Astrocyte of the hippocampus (primary cell): ENCODE measurements at places on chromosomes 7 and 10.
A peak's percentile ranks its signal among the peaks of the same experiment; 100 is the strongest.

DNA sequence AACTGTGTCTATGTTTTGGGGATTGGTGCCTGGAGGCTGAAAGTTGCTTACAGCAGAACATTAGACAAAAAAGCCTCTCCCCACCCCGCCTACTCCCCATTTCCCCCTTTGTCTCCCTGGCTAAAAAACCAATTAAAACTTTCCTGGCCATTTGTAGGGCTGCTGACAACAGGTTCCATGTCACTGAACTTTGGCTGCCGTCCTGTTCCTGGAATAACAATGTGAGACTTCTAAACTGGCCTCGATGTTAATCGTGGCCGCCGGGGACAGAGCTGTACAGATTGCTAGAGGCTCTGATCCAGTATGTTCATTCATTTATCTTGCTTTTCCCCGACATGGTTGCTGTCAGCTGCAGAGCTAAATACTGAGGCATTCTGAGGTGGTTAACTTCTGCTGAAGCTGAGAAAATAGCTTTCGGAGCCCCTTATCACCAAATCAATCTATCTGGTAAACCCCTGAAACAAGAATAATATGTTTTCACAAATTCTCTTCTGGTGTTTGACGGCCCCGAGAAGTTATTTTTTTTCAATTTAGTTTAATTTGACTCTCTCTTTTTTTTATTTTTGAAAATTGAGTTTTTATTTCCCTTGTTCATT, 271.6 kb downstream of the GFRA1 start:
- DNase-seq: peak; percentile 44

GRCh38 chr10:72175149-72175548, 40.7 kb upstream of the ANAPC16 start:
- peak; percentile 53 for DNase-seq

- no peak for DNase-seq
Measured at GRCh38 chr10:26858707-26859034, 2.1 kb downstream of the ABI1 start.

GRCh38 chr10:43190775-43191174, 52.5 kb downstream of the CSGALNACT2 start:
- peak; percentile 50 for DNase-seq

GRCh38 chr7:69502358-69502757, 95.9 kb upstream of the AUTS2 start:
- no peak for DNase-seq

- no peak for DNase-seq
Measured at GRCh38 chr10:69636626-69637605, 6.9 kb downstream of the FAM241B start.

GRCh38 chr7:95527033-95527775, 41.5 kb downstream of the ASB4 start:
- peak; percentile 68 for DNase-seq

DNA sequence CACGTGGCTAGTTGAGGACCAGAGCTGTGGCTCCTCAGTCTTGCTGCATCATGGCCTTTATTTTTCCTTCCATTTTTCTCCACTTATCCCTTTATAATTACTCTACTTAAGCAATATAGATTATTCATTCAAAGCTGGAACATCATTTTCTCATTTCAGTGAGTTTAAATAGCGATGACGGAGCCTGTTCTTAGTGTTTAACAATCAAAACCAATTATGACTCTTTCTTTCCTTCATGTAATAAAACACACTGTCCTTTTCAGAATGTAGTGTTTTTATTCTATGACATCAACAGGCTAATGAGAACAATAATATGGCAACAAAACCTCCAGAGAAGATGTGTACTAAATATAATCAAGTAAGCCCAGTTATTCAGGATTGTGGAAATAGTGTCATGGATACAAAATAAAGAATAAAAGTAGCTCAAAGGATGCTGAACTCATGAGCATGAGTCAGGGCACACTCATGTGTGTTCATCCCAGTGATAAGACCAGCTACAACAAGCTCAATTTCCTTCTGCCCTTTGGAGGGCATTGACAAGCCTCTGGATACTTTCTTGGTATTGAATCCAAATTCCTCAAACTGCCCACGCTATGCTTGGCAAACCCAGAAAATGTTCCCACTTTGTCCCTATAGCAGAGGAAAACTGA, 188.4 kb downstream of the CYP26A1 start:
- DNase-seq: peak; percentile 22

GRCh38 chr7:51223505-51223904, 93.1 kb downstream of the COBL start:
- no peak for DNase-seq

DNA sequence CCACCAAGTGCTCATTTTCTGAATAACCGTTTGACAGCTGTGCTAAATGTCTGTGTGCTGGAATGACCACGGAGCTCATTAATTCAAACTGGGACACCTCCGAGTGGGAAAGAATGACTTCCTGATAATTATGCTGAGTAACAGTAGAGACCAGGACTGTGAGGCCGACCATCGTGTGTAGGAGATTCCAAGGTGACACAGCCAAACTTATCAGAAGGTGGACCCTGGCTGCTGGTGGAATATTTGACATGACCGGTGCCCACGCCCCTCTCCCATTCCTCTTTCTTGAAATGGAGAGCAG, 400.0 kb downstream of the PTPRN2 start:
- DNase-seq: no peak

DNA sequence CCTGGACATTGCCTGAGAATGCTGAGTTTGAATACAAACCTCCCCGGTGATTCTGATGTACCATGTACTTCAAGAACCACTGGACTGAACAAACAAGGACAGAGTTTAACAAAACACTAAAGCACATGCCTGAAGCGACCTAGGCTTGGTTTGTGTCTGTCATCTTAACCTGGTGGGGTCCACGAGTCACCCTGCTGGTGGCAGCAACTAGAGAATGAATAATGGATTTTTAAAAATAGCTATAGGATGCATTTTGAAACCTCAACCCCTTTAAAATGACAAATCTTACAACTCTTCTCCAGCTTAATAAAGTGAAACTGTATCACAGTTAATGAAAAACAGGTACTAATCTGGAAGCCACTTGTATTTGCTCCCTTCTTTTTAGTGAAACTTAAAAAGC, 25.2 kb downstream of the CDHR3 start:
- no peak for DNase-seq
